ENCODE measurements at places on chromosomes 1 and 21.

GRCh38 chr1:153945795-153946621 is 510 bp downstream of the DENND4B start:
- DNase-seq = peak; percentile 83

- no peak for DNase-seq
These were observed 29.4 kb downstream of the S100A6 start for GRCh38 chr1:153506386-153506785.

GRCh38 chr21:38342739-38343138 is 85.9 kb downstream of the KCNJ15 start:
- DNase-seq = no peak

DNA sequence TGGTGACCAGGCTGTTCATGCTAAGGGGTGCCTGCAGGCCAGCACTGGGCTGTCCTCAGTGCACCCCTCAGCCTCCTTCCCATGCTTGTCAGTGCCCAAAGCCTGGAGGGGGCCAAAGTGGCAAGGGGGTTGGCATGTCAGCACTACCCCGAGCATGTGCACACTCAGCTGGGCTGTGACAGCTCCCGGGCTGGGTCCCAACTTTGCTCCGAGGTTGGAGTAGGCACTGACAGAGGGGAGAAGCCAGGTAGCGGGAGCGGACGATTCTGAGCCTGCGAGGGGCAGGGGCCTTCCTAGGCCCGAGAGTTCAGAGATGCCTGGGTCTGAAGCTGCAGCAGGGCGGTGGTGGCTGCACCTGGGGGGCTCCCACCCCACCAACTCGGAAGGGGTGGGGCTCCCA is 119.0 kb downstream of the MAST2 start:
- DNase-seq = no peak

GRCh38 chr1:159054427-159054826 is 22.1 kb downstream of the AIM2 start:
- DNase-seq = no peak

DNA sequence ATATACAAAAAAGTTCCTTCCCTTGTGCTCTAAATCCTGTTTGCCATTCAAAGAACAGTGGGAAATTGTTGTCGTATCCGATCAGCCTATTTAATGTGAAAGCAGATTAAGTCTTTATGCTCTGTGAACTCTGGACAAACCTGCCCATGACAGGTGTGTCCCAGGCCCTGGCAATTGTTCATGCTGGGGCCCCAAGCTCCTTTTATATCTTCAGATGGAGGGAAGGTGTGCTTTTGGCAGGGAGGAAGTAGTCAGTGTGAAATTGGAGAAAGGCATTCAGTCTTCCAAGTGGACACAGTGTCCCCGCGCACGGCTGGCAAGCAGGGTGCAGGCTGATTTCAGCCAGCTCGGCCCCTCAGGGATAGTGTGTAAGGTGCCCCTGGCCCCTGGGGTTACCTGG is 135.1 kb upstream of the F3 start:
- no peak for DNase-seq

DNA sequence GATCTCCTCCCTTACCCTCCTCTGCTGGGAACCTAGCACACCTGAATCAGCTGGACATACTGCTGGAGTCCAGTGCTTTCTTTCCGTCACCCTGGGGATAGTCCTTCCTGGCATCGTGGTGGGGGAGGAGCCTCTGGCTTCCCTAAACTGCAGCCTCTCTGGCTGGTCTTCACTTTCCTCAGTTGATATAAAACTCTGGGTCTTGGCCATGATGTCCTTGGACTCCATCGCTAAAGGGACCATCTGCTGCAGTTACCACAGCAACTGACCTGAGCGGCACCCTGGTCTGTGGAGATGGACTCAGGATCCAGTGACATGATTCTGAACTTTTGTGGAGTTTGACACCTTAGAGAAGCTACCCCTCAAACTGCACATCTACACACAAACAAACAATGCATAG is 22.8 kb downstream of the PARS2 start:
- DNase-seq = no peak

DNA sequence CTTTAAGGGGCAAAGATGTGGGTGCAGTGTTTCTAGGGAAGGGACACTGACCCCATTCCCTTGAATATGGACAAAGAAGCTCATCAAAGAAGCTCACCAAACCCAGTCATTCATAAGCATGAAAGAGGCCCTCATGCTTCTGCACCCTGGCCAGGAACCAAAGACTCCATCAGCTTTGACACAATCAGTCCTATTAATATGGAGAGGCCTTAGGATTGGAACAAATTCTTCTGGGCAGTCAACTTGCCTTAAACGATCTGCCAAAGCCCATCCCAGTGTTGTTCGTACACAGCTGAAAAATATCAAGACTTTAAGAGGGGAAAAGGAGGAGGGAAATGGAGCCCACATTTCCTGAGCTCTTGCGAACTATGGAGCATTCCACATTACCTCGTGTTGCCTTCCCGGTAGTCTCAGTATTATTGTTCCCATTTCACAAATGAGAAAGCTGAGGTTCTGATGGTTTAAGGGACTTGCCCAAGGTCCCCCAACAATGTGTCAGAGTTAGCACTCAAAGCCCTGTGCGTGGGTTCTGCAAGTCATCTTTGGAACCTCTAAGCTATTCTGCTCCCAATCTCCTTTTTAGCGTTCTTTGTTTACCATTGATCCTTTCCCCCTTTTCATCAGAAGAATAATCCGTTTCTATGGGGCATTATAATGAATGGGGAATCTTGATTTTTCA is 161.9 kb downstream of the ZBTB18 start:
- DNase-seq = no peak

DNA sequence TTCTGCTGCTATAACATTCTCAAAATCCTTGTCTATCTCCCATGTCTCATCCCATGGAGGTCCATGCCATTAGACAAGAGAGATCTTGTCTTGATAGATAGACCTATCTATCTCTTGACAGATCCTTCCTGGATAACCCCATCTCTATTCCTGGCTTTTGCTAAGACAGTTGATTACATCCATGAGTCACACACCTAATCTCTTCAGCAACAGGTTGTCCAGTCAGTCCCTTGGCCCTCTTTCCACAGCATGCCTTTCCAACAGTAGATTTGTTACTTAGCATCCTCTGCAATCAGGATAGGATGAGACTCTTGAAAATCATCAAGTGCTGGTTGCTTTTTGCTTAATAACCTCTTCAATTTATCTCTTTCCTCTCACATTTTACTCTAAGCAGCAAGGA is 46.6 kb downstream of the TRMT1L start:
- no peak for DNase-seq

GRCh38 chr1:183645531-183645930 is 7.6 kb downstream of the APOBEC4 start:
- DNase-seq = no peak

GRCh38 chr1:46599059-46599970 is 4.8 kb downstream of the MKNK1 start:
- DNase-seq = no peak

DNA sequence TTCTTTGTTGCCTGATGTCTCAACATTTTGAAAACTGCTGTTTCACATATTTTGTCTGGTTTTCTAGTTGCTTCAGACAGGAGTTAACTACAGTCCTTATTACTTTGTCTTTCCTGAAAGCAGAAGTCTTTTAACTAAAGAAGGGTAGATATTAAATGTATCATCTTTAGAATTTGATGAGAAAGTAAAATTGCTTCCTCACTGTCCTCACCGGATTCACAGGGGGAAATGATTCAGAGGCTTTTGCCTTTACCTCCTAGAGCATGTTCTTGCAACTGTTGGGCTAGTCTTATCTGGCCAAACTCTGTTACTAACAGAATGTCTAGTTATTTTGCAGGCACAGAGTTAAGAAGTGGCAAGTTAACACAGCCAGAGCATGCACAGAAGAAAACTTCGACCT is 107.2 kb upstream of the VAV3 start:
- no peak for DNase-seq

GRCh38 chr1:27816921-27817630 is 13.5 kb upstream of the PPP1R8 start:
- peak; percentile 40 for DNase-seq

GRCh38 chr21:36820176-36821031 is 121.5 kb downstream of the SIM2 start:
- no peak for DNase-seq

- DNase-seq = no peak
These were observed 488.0 kb upstream of the PLXNA2 start for GRCh38 chr1:208731981-208732821.

GRCh38 chr1:55234016-55234415 is 18.9 kb upstream of the USP24 start:
- no peak for DNase-seq

DNA sequence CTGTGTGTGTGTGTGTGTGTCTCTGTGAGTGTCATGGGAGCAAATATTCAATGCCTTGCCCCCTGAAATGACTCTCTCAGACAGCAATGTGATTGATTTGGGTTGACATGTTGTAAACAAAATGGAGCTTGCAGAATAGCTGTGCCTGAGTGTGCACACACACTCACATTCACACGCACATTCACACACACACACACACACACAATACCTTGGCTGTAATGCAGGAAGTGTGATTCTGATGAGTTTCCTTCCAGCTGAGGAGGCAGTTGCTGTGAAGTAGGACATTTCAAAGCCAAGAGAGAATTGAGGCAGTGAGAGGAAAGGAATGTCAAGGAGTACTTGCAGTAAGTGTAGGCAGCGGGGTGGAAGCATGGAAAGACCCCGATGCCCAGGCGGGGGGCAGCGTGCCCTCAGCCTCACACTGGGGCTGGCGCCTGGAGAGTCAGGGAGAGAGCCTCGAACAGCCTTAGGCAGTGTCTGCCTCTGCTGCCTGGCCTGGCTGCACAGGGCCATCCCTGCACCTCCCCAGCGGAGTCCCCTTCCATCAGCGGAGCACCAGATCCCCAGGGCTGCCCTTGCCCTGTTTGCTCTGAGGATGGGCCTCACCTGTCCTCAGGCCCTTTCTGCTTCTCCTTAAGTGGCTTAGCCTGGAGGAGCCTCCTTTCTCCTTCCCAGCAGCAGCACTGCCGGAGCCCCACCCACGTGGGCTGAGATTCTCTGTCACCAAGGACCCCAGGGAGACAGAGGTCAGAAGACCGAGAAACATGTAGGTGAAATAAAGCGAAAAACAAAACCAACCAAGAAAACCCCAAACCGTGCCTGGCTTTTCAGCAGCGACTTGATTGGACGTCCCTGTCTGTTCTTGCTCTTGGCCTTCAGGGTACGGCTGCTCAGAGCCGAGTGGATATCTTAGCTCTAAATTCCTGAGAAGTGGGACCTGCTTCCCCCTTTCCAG is 9.2 kb downstream of the VASH2 start:
- DNase-seq = no peak

DNA sequence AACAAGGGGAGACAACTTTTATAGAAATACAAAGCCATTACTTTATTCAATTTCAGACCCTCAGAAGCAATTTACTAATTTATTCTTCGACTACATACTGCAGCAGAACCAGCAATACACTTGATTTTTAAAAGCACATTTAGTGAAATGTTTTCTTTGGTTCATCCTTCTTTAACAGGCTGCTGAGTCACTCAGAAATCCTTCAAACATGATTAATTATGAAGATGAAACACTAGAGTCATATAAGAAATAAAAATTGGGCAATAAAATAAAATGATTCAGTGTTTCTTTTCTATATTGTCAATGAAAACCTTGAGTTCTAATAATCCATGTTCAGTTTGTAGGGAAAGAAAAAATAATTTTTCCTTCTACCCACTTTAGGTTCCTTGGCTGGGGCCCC is 47.0 kb downstream of the CHML start:
- DNase-seq = no peak

DNA sequence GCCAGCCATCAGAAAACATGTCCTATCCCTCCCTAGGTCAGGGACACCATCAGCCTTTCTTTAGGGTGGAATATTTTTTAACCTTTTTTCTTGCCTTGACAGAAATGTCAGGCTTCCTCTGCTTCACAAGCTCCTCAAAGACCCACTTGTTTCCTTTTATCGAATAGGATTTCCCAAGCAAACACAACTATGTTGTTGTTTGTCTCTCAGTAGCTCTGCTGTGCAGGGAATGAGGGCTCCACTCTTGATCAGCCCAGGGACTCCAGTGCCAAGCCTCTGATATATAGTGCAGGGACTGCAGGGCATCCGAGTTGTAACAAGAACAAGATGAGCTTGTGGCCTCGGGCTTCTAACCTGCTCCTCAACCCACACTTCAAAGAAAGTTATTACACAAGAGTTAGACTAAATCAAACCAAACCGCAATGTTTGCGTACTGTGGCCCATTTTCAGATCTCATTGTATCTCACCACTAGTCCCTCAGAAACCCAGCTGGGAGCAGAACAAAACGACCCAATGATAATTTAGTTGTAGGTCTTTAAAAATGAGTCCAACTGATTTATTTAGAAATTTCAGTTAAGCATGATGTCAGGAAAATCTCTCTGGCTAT is 108.1 kb downstream of the ATG4C start:
- no peak for DNase-seq

DNA sequence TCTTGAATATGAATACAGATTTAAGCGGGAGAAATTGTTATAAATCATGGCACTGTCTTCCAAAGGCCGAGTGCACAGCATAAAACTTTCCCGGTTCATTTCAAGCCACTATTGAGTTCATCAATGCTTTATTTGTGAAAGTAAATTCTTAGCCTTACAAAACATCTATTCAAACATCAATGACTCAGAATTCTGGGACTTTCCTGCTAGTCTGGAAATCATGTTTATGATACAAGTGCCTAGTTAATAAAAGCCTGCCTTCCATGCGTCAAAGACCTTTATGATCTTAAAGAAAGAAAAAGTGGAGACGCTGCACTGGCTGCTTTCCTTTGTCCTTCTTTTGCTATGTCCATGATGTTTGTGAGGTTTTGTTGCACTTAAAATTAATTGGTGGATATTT is 137.7 kb downstream of the SETD4 start:
- no peak for DNase-seq

DNA sequence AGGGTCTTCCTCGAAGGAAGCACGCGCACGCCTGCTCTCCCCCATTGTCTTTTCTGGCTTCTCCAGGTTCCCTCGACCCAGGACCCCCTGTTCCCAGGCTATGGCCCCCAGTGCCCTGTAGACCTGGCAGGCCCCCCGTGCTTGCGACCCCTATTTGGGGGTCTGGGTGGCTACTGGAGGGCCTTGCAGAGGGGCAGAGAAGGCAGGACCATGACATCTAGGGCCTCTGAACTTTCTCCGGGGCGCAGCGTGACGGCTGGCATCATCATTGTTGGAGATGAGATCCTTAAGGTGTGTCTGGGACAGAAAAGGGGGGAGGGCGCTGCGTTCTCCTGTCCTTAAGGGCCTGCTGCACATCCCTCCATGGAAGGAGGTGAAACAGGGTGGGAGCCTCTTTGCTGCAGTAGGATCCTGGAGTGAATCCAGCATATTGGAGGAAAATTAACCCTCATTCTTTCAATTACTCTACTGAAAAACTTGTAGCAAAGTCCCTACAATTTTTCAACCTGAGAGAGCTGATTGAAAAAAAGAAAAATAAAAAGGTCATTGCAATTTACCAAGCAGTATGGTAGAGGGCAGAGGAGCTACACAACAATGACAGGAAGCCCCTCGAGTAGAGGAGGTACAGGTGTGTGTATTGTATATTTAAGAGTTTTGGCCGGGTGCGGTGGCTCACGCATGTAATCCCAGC is 777 bp downstream of the FLAD1 start:
- no peak for DNase-seq

DNA sequence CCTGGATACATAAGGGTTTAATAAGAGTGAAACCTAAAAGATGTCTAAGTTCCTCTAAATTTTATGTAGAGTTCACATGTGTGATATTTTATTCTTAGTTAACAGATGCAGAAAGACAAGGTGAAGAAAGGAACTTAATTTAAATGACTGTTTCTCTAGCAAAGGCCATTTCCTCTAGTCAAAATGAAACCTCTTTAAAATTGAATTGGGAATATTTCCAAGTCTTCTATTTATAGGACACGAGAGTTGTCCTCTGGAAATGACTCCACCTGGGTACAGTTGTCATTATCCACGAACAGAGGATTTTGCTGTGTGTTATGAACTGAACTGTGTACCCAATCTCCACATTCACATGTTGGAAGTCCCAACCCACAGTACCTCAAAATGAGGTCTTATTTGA is 64.5 kb upstream of the KCNK1 start:
- no peak for DNase-seq
